Stimulated activated CD8-positive, alpha-beta memory T cell treated with anti-CD3 and anti-CD28 coated beads, Interleukin-4, amount 100 ng/mL, for 1 hour (primary cell): ENCODE measurements at places on chromosomes 11 and 22.

GRCh38 chr11:83727251-83727650, 441.1 kb upstream of the CCDC90B start:
- no peak for DNase-seq

DNA sequence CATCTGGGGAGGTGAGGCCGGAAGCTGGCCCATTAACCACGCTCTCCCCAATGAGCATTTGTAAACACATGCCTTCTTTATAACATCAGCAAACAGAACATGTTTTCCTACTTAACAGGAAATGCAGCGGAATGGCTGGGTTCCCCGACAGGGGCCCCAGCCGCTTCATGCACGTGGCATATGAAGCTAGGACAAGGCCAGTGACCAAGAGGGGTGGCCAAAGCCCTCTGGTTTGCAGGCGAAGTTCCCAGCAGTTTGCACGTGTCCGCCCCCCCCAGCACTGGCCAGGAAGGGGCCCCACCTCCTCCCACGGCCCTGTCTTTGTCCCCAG, 38.7 kb upstream of the LINC01488 start:
- DNase-seq: no peak

DNA sequence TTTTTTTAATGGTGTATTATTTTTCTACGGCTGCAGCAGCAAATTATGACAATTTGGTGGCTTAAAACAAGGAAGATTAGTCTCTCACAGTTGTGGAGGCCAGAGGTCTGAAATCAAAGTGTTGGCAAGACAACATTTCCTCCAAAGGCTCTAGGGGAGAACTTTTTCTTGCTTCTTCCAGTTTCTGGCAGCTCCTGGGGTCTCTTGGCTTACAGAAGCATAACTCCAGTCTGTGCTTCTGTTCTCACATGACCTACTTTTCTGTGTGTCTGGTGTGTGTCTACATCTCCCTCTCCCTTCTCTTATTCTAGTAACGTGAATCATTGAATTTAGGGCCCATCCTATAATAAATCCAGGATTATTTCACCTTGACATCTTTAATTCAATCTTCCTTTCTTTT, 551.9 kb upstream of the LUZP2 start:
- DNase-seq: no peak

DNA sequence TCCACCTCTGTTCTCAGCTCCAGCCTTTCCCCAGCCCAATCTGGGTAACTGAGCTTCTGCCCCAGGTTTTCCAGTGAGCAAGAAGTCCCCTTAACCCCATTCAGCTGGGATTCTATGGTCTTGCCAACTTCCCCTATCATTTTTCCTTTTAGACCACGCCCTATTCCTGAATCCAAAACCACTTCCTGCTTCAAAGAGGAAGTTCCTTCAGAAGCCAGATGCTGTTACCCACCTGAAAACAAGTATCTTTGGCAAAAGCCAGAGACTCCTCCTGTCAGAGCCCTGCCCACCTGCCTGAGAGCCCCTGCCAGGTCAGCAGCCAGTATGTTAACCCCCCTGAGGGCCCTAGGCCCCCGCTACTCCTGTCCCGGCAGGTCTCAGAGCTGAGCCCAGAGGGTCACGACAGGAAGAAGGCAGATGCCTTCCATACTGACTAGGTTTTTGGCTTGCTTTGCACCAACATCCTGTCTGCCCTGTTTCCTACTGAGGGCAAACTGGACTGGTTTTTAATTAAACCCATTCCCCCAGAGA, 20.3 kb upstream of the MICAL2 start:
- no peak for DNase-seq

DNA sequence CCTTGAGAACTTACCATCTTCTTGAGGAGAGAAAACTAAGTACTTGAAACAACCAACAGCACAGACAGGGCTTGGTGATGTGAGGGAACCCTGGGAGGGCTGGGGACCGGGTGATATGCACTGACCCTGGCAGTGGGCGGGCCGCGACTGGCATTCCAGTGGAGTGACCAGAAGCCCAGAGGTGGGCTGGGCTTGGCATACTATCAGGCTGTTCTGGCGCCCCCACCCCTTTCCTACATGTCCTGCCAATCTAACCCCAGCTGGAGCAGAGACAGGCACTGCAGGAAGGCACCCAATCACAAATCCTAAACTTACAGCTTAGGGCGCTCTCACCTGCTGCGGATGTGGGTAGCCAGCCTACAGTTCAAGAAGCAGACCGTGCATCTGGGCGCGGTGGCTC, 54.0 kb upstream of the GCAT start:
- no peak for DNase-seq

DNA sequence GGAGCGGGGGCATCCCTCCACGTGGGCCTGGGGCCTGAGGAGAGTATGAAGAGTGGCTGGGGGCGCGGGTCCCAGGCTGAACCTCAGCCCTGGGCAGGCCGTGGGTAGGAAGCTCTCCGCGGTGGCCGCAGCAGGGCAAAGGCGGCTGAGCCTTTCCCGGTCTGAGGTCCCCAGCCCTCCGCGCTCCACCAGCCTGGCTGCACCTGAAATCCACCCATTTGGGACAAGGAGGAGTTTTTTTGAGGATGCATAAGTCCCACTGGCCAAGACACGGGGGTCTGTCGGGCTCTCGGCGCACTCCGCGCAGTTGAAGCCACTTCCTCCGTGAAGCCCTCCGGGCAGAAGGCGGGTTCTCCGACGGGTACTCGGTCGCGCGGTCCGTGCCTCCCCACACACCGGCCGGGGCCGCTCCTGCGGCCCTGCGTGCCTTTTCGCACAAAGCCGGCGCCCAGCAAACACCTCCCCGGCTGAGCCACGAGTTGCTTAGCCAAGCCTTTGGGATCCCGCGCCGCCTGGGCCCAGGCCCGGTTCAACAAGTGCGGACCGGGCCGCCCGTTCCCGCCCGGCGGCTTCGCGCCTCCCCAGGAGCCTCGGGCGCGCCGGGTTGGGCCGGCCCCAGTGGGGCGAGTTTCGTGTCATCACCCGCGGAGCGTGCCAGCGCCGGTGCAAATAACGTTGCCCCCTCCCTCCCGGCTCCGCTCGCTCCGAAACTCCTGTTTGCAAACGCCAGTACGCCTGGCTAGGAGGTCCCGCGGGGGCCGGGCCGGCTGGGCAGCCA, 666 bp upstream of the OVOL1 start:
- no peak for DNase-seq

DNA sequence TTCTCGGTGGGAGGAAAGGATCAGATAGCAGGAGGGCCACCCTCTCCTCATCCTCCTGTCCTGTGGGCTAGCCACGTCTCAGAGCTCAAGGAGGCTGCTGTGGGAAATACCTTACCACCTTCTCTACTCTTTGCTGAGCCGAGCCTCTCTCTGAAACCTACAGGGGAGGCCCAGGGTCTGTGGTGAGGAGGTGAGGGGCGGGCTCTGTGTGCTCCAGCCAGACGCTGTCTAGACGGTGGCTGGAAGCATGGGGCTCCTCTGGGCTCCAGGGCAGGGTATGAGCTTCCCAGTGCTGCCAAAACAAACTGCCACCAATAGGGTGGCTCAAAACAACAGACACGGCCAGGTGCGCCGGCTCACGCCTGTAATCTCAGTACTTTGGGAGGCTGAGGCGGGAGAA, 5.5 kb upstream of the TMPRSS6 start:
- no peak for DNase-seq

GRCh38 chr11:108037211-108037610, 28.5 kb downstream of the CUL5 start:
- DNase-seq: no peak

DNA sequence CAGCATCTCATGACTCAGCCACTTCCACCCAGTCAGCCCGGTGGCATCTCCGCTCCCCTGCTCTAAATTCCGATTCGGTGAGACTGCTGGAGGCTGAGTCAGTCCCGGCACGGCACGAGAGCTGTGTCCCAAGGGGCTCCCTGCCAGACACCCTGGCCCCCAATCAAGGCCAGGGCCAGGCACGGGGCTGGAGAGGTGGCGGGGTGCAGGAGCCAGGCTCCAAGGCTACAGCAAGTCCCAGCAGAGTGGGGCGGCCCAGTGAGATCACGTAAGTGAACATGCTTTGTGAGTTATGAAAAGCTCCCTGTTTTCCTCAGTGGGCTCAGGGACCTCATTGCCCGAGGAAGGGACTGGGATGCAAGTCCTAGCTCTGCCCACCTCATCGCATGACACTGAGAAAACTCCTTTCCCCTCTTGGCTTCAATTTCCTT, 3.0 kb downstream of the C11orf68 start:
- DNase-seq: no peak

- no peak for DNase-seq
These were observed 400.4 kb upstream of the NARS2 start for GRCh38 chr11:78975081-78975480.

DNA sequence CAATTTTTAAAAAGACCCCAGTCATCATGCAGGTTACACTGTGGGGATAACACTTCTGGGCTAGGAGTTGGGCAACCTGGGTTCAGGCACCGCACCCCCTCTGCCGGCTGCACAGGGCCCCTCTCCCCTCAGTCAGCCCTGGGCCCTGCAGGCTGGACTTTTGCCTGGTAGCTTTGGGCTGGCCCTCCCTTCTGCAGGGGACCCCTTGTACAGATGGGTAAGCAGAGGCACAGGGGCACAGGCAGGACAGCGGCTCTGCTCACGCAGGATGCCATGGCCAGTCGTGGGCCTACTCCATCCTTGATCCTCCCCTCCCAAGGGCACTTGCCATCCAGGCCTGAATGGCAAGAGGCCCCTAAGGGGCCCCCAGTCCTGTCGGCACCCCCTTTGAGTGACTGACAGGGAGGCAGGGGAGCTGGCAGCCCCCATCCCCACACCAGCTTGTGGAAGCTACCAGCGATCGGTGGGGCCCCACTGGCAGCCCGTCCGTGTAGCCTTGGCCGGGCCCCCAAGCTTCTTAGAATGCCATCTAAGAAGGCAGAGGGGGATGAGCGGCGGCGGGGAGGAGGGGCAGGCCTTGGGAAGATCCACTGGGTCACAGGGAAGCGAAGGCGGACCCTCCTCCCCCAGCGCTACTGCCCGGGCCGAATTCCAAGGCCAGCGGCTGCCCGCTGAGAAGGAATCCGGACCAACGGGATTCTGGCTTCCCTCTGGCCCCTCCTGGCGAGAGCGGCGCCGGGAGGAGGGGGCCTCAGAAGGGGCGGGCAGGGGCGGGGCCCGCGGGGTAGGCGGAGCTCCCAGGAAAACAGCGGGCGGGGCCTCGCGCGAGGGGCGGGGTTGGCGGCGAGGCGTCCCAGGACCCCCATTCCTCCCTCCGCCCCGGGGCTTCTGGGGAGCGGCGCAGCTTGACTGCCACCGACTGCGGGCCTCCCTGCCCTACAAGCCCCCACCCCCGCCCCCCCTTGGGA, 6.8 kb upstream of the CHKA start:
- DNase-seq: no peak

DNA sequence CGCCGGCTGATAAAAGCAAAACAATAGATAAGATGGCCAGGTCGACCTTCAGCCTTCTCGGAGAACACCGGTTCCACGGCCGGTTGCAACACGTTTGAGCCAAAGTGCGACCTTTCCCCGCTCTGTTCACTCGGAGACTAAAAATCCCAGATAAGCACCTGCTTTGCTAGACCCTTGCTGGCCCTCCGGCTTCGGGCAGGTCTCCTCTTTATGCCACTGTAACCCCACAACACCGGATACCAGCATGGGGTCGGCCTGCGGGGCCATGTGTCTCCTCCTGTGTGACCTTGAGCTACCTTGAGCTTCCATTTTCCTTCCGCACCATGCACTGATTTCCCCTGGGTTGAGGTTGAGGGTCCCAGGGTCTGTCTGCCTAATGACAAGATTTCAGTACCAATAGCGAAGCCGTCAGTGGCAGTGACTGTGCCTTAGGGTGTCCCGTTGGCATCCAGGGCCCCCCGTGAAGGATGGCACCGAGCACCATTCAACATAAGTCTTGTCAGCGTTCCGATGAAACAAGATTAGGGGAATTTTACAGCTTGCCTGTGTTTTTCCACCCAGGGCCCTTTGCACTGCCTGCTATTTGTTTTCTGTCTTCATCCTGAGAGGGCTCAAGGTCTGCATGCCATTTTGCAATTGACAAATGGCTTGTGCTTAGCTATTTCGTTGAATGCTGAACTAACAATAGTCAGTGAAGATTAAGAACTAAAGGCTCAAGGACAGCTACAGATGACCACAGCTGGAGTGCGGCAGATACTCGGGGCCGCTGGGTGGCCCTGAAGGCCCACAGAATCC, 118.6 kb downstream of the KCNQ1 start:
- DNase-seq: no peak

DNA sequence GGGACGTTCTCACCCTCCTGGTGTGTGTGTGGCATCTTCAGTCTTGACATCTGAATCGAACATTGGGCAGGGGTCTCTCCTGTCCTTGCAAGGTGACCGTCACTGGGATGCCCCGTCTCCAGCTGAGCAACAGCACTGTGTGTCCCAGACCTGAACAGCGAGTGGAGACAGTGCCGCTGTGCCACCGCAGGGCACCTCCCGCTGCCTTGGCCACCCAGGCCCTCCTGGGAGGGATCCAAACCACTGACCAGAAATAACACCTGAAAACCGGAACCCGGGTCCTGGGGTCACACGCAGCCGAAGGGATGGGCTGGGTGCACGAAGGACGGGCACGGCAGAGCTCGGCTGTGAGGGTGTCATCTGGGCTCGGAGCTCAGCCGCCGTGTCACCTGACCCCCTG, 102.2 kb downstream of the BRD1 start:
- DNase-seq: no peak

DNA sequence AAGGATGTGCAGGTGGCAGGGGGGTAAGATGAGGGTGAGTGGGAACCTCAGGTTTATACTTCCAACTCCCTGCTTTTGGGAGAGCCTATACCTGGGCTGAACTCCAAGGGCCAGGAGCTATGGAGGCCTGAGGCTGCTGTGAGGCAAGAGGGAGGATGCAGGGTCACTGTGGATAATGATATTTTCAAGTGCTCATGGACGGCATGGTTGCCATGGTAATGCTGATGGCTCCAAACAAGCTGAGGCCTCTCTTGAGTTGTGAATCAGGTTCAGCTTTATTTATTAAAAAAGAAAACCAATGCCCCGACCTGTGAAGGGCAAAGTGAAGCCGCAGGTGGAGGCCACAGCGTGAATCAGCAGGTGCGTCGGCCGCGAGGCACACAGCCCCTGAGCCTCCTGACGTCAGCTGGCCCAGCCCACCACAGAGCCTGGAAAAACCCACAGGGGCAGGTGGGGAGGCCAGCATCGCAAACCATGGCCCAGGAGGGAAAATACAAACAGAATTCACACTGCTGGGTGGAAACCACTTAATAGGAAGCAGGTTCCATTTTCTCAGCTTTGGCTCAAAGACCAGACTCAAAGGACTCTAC, 17.4 kb upstream of the CREB3L1 start:
- DNase-seq: no peak

DNA sequence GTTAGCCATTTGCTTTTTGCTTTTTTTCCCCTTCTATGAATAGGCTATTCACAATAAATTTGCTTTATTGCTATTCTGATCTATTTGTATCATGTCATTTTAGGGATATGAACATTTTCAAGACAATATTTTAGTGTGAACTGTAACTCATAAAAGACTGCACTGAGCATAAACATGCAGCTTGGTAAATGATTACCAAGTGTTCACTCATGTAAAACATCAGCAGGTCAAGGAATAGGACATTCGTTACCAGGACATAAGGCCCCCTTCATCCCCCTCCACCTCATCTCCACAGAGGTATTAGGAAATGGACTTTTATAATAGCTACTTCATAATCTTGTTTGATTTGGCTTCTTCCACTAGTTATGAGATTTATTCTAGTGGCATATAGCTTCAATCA, 12.4 kb downstream of the NLRP14 start:
- DNase-seq: no peak

GRCh38 chr11:87141980-87142514, 104.3 kb downstream of the TMEM135 start:
- no peak for DNase-seq
